ENCODE measurements at places on chromosomes 4 and X.

DNA sequence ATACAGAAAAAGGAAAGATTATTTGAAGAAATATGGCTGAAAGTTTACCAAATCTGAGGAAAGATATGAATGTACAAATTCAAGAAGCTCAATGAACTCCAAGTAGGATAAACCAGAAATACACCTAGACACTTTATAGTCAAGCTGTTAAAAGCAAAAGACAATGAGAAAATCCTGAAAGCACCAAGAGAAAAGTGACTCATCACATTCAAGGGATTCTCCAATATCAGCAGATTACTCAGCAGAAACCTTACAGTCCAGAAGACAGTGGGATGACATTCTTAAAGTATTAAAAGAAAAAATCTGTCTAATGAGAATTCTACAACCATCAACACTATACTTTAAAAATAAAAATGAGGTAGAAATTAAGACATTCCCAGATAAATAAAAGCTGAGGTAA lies 223.8 kb upstream of the ZCCHC13 start:
- no peak for DNase-seq

DNA sequence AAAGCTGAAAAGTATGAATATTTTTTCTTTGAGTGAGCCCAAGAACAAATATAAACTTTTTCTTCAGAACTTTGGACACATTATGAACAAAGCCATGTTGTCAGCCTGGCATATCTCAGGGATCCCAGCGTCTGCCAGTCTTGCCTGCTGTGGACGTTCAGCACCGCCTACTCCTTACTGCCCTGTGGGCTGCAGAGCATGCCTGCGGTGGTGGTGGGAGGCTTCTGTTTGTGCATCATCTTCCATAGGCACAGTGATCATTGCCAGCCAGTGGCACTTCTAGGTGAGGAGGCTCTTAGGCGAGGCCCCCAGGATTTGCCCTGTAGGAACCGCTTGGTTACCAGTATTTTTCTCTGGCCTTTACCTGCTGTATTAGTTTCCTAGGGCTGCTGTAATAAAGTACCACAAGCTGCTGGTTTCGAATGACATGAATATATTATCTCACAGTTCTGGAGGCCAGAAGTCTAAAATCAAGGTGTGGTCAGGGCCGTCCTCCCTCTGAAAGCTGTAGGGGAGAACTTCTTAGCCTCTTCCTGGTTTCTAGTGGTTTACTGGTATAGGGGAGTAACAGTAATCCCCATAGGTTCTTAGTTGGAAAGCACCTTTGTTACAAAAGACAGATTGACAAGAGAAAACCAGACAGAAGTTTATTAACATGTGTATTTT lies 15.4 kb downstream of the ANXA3 start:
- no peak for DNase-seq

DNA sequence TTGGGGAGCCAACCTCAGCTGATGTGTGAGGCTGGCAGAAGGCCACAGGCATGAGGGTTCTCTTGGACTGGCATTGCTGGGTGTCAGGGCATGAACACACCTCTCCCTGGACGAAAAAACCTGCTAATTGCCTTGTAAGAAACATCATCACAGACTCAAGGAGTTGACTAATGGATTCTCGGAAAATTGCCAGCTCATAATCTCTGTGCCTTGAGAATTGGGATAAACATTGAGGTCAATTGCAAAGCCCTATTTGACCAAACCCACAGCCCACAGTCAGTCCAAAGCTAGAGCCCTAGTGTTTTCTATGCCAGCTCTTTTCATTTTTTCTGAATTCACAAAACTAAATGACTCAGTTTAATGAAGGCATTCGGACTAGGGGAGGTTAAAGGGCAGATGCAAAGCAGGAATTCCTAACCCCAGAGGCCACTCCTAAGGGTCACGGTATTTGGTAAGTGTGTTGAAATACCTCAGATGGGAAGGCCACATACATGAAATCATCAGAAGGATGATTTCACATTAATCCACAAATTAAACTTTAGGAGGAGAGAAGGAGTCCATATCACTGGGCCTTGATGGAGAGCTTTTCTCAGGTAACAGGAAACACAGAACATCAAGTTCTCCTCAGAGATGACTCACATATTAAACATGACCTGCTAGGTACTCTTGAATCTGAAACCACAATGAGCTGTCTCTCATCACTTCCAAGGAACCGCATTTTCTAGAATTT lies 39.0 kb upstream of the RASL11B start:
- peak; percentile 3 for DNase-seq

DNA sequence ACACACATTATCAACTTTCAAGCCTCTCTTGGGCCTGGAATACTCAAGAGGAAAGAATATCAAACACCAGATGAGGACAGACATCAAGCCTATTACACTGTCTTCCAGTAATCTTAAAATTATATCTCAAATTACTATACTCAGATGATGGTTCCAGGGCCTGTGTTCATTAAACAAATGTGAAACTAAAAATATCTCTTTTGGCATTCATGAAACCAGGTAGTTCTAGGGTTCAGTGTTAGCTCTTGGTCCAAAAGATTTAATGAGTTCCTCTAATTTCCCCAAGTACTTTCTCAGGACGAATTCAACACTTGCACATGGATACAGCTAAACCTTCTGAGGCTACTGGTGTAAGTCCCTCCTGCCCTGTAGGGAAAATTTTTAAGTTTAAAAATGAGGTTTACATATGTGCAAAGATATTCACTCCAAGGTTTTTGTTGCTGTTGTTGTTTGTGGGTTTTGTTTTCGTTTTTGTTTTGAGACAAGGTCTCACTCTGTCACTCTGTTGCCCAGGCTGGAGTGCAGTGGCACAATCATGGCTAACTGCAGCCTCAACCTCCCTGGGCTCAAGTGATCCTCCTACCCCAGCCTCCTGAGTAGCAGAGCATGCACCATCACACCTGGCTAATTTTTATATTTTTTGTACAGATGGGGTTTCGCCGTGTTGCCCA lies 79.4 kb downstream of the USP46 start:
- DNase-seq = no peak

DNA sequence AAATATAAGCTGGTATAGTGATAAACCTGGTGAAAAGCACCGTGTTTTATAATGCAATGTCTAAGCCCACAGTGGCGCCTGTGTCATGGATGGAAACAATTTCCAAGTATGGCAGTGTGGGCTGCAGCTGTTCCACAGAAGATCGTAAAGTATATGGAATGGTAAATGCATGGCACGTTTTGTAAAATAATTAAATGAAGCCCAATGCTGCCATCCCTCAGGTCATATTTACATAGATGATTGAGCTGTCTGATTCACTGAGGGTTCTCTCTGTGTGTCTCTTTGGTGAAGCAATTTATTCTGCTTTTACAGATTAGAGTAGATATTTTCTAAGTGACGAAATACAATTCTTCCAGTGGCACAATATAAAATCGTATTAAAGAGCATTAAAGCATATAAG lies 164.8 kb downstream of the ASMT start:
- no peak for DNase-seq

GRCh38 chr4:177728361-177729152 lies 286.3 kb upstream of the AGA start:
- no peak for DNase-seq

DNA sequence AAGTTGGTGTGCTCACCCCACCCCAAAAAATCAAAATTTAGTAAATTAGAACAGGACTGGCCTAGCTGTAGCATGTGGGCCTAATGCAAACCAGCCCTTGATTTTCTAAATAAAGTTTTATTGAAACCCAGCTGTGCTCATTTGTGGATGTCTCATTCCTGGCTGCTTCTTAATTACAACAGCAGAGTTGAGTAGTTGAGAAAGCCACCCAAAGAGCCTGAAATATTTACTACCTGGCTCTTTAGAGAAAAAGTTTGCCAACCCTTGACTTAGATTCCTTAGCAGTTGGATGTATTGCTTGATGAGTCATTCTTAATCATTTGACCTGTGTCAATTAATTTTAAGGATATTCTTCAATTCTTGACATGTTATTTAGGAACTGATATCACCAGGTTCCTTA lies 168.3 kb upstream of the PUDP start:
- DNase-seq = no peak

DNA sequence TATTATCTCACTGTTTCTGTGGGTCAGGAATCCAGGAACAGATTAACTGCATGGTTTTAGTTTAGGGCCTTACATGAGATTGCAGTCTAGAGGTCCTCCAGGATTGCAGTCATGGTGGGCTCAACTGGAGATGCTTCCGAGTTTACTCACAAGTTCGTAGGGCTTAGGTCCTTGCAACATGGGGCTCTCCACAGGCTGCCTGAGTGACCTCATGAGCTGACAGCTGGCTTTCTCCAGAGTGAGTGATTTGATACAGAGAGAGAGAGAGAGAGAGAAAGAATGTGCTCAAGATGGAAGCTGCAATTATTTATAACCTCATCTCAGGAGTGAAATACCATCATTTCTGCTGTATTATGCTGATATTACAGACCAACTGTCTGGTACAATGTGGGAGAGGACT lies 168.9 kb downstream of the GPAT3 start:
- no peak for DNase-seq

DNA sequence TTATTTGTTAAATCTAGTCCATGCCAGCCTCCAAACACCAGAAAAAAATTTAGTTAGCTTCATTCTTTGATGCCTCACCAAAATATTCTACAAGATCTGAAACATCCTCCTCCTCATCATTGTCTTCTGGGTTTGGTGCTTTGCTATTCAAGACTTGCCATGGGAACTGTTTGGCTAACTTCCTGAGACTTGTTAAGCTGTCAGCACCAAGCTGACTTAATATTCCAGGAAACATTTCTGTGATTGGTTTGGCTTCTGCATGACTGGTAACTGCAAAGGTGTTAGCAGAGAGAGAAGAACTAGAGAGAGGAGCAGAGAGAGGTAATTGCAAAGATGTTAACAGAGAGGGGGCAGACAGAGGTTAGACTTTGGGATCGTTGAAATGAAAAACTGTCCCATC lies 101.3 kb downstream of the PALLD start:
- DNase-seq = no peak

GRCh38 chr4:27327421-27328181 lies 467.0 kb downstream of the STIM2 start:
- DNase-seq = no peak

All from CD4-positive, alpha-beta T cell treated with Interferon alpha-2 for 1 hour (primary cell).